ENCODE measurements at places on chromosomes 5 and 9.

DNA sequence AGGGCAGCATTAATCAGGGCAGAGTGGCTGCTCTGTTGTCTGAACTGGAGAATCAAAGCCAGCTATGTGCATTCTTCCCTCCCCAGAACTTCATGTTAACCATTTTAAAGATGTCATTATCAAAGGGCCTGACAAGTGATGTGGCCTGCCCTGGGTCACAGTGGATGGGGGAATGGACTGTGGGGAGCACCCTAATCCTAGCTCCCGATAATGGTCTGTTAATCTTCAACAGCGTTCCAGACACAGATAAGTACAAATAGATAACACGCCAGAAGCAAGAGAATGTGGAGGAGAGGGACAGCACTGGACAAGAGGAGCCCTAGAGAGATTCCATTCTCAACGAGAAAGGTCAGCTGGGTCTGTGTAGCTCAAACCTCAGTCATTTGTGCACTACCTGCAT is 77.5 kb downstream of the DPYSL3 start:
- no peak for DNase-seq

- no peak for DNase-seq
Observed at GRCh38 chr9:92440751-92441046, 16.4 kb upstream of the OMD start.

DNA sequence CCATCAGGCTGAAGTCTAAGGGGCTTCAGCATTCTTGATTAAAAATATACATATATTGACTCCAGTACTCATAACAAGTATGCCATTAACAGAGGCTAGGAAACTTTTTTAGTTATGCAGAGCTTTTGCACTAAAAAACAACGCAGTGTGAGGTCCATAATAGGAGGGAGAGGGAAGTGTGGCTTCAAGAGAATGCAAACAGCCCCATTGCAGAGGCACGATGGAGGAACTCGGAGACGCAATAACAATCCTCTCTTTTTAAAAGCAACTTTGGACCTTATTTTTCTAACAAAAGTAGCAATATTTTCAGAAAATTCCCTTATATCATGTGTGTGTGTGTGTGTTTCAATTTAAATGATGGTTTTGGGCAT is 150.0 kb upstream of the PTCH1 start:
- DNase-seq = no peak

DNA sequence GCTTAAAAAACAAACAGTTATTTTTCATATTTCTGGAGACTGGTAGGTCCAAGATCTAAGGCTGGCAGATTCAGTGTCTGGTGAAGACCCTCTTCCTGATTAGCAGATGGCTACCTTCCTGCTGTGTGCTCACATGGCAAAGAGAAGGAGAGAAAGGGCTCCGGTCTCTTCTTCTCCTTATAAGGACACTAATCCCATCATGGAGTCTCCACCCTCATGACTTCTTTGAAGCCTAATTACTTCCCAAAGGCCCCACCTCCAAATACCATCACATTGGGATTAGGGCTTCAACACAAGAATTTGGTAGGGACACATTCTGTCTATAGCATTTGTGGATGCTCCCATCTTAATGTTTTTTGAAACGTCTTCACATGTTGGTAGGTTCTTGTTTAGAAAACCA is 391.1 kb downstream of the TMEM161B start:
- no peak for DNase-seq

Measured in activated T-helper 1 cell treated with Interleukin-2 at 50 U/mL for 16 hours (primary cell).